COR-L47 (cell line): ENCODE measurements at places on chromosomes 13 and 19.

DNA sequence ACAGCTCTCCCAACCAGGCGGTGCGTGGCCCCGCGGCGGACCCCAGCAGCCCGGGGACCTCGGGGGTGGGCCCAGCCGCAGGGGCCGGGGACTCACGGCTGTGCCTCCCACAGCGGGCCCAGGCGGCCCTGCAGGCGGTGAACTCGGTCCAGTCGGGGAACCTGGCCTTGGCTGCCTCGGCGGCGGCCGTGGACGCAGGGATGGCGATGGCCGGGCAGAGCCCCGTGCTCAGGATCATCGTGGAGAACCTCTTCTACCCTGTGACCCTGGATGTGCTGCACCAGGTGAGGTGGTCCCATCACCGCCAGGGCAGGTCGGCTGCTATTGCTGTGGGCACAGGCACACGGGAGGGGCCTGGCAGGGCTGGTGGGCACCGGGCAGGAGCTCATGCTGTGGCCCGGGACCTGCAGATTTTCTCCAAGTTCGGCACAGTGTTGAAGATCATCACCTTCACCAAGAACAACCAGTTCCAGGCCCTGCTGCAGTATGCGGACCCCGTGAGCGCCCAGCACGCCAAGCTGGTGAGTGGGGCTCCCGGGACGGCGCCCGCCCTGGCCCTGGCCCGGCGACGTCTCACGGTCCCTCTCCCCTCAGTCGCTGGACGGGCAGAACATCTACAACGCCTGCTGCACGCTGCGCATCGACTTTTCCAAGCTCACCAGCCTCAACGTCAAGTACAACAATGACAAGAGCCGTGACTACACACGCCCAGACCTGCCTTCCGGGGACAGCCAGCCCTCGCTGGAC, 7.3 kb downstream of the PTBP1 start:
- no peak for DNase-seq

DNA sequence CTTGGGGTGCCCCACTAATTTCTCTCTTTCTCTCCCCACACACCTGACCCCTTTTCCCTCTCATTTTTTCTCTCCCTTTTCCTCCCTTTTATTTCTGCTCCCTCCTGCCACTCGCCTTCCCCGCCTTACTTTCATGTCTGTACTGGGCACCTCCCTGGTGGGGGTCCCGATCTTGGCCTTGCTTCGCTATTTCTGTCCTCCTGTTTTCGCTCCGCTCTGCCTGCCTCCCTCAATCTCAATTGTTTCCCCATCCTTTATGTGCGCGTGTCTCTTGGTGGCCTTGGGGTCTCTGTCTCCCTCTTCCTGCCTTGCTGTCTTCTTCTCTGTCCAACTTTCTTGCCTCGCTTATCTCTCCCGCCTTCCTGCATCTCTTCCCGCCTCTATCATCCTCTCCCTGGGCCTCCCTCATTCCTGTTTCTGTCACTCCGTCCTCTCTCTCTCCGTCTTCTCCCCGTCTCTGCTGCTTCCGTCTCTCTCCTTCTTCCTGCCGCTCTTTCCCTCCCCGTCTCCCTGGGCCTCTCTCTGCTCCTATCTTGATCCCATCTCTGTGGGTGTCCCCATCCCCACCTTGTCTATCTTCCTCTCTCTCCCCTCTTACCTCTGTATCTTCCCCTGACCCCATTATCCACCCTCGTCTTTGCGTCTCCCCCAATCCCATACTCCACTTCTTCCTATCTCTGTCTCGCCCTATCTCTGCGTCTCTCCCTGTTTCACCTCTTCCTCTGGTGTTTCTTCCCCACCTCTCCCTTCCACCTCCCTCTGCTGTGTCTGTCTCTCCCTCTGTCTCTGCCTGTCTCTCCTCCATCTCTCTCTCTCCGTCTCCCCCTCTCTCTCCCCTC, 4.0 kb downstream of the GRIN2D start:
- no peak for DNase-seq

- DNase-seq = no peak
Observed at GRCh38 chr13:79187917-79188690, 218.0 kb downstream of the RBM26 start.

- DNase-seq = no peak
Observed at GRCh38 chr19:49635530-49636232, 4.3 kb downstream of the RRAS start.

DNA sequence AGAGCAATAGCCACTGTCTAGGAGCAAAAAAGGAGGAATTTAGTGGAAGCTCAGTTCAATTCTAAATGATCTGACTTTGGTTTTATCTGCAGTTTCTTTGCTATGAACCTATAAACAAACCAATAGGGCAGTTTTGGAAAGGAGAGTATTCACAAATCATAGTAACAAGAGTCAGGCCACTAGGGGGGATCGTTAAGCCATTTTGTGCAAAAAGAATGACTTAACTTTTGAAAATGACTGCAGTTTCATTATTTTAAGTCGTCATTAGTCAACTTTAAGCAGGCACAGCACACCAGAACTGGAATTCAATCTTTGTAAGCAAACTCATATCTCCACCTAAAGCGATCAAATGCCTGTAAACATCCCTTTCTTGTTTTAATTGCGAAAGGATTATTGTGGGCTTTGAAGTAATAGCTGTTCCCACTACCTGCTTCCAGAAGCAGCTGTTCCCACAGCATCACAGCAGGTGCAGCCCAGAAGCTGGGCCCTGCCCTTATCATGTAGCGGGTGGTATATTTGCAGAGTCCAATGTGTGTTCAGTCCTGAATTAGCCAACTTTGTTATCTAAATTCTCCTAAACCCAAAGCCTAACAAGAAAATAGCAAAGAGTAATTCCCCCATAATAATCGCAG, 51.5 kb downstream of the SOX21 start:
- DNase-seq = peak; percentile 59

- DNase-seq = no peak
Observed at GRCh38 chr13:94595001-94595949, 677 bp downstream of the TGDS start.

- DNase-seq = no peak
Observed at GRCh38 chr13:96783511-96783910, 210.8 kb downstream of the OXGR1 start.

DNA sequence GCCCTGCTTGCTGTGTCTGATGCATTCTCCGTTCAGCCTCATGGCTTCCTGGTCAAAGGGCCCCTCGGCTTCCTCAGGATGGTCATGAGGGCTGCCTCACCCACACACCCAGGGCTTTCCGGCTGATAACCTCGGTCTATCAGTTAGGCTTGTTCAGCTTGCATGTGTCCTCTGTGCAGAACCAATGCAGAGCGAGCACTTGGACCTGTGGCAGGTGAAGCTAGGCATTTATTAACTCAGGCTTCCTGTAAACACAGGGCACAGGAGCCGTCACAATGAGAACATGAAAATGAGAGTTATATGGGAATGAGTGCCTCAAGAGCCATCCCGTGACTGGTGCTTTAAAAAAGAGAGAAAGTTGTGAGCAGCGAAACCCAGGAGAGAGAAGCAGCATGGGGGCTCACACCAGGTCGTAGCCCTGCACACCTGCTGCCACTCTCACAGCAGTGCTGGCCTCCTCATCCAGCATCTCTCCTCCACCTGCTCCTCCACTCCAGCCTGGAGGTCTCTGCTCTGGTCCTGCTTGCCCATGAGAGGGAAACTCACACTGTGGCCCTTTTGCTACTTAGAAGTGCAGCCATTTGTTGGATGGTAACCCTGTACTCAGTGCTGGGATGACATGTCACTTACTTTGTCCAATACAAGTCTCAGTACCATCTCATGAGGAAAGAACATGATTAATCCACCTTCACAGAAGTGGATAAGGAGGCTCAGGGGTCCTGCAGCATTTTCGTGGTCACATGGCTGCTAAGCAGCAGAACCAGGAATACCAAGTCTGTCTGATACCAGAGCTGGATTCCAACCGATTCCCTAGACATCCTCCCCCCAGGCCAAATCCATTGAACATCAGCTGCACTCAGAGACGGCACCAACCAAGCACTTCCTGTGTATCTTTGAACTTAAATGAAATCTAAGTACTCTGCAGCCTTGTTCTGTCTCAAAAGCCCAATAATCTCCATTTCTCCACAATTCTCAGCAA, 50.5 kb upstream of the IRS2 start:
- DNase-seq = no peak

DNA sequence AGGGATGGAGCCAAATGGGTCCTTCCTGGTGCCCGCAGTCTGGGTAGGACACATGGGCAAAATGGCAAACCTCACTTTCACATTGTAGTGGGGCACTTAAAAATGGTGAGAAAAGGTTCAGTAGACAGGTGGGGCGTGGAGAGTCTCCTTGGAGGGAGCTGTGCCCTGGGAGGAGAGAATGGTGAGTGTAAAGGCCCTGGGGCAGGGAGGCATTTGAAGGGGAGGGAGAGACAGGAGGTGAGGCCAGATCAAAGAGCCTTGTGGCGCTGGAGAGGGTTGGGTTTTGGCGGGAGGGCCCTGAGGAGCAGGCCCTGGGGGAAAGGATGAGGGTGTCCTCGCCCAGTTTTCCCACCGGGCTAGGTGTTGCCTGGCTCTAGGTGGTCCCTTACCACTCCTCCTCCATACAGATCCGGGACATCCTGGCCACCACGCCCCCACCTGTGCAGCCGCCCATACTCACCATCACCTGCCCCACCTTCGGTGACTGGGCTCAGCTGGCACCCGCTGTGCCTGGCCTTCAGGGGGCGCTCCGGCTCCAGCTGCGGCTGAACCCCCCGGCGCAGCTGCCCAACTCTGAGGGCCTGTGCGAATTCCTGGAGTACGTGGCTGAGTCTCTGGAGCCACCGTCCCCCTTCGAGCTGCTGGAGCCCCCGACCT, 6.3 kb downstream of the MAP1S start:
- DNase-seq = no peak

GRCh38 chr13:79475569-79475968, 5.4 kb upstream of the NDFIP2 start:
- no peak for DNase-seq

- no peak for DNase-seq
Observed at GRCh38 chr13:109152941-109153340, 523.5 kb downstream of the MYO16 start.
